ENCODE measurements at places on chromosomes 4 and X.

DNA sequence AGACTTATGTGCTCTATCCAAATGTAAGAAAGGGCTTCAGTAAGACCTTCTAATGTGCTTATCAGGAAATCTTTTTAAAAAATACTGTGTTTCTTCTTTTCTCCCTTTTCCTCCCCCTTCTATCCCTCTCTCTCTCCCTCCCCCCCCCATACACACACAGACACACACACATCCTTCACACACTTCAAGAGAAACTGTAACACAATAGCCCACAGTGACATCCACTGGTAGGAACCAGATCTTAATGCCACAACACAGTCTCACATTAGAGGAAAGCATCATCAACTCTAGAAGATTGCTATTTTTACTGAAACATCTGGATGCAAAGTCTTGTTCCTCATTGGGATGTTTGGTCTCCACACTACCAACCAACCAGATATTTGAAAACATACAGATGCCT lies 4.6 kb downstream of the PCDH19 start:
- no peak for DNase-seq

GRCh38 chr4:130043732-130044160 lies 947.8 kb downstream of the C4orf33 start:
- no peak for DNase-seq

GRCh38 chrX:30635630-30636029 lies 17.6 kb upstream of the GK start:
- DNase-seq: no peak

DNA sequence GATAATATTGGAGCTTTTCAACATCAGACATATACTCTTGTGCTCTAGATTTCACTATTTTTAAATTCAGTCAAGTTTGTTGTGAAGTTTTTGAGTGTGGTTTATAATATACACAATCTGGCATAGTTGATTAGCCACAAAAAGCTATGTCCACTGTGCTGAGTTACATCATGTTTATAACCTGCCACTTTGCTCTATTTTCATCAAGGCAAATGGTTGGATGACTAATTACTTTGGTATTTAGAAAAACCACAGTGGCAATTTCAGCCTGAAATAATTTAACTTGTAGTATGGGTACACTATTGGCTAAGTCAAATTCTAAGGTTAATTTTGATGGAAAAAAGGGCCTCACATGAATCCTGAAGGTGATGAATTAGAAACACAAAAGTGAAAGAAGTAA lies 262.6 kb downstream of the C4orf33 start:
- DNase-seq: no peak

GRCh38 chrX:63664083-63664482 lies 120.9 kb downstream of the ARHGEF9 start:
- no peak for DNase-seq
